ENCODE measurements at places on chromosomes 11 and 22. TPM values are rescaled to one million over a fixed set of nuclear protein-coding genes. Genes with fewer than 3 reads are reported as not detected.

Gene GAL
- total RNA-seq: 1.6 TPM

Gene OSBP2
- 2.0 TPM for total RNA-seq

Gene PANX3
- not detected for total RNA-seq

Gene ACRV1
- not detected for total RNA-seq

Gene DERL3
- 1.9 TPM for total RNA-seq

Gene PNPLA3
- 11.7 TPM for total RNA-seq

Gene OR10A2
- not detected for total RNA-seq

Gene PAFAH1B2
- total RNA-seq: 107 TPM

DNA sequence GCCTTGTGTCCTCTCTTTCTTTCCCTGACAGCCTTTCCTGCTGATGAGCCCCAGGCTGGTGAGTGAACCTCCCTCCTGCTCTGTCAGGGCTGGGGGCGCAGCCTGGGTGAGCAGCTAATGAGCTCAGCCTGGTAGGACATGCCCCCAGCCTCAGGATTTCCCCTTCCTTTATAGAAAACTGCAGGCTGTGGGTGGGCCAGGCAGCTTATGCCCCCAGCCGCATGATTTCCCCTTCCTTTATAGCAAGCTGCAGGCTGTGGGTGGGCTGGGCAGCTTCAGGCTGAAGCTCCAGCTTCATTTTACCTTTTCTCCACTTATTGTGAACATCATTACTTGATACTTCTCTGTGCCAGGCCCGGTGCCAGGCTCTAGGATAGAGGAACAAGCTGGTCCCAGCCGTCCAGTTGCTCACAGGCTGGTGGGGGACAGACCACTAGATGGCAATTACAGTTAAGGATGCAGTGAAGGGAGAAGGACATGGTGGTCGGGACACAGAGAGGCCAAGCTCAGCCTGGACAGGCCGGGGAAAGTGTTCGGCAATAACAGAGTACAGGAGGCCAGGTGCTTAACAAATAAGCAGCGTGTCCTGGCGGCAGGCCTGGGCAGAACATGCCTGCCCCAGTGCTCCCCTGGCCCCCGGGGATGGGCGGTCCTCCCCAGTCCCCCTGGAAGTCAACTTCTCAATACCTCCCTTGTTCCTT lies 5.3 kb downstream of the LGALS12 start:
- no peak for DNase-seq

- no peak for DNase-seq
Observed at GRCh38 chr11:117966908-117967307, 19.3 kb upstream of the IL10RA start.

- DNase-seq: no peak
Observed at GRCh38 chr11:65329478-65329877, 4.2 kb upstream of the DPF2 start.

DNA sequence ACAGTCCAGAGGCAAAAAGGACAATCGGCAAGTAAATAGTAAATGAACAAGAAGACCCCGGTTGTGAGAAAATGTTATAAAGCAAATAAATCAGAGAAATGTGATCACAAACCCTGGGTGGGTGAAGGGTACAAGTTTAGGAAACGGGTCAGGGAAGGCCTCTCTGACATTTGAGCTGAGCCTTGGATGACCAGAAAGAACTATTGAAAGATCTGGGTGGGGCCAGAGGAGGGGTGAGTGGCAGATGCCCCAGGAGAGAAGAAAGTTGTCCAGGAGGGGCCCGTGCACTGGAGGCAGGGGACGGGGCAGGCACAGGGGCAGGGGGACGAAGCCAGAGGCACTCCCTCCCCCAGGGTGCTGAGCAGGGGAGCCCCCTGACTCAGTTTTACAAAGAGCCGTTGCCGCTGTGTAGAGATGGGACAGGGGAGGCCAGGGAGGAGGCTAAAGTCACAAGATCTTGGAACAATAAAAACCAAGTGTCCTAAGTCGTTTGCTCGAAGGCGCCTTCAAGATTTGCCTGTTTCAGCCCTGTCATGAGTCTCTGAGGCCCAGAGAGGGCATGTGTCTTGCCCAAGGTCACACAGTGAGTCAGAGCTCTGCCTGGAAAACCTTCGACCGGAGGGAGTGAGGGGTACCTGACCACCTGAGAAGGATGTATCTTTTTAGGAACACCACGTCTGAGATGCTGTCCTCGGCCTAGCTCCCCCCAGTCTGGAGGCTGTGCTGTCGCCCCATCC lies 10.8 kb upstream of the PDGFB start:
- DNase-seq: no peak

DNA sequence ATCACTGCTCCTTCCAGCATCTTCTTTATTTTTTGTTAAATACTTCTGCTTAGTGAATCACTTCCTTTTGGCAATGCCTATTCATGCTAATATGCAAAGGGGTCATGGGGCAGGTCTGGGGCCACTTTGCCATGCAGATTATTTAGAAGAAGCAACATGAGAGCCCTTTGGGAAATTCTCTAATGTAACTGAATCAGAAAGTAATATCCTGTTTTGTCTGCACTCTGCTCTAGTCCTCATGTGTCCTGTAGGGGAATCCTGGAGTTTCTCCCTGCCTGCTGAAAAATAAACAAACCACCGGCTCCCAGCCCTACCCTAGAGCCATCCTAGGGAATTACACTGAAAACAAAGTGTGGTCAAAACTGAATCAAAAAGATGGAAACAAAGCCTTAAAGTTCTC lies 176.5 kb upstream of the POU2AF2 start:
- DNase-seq: peak; percentile 22

DNA sequence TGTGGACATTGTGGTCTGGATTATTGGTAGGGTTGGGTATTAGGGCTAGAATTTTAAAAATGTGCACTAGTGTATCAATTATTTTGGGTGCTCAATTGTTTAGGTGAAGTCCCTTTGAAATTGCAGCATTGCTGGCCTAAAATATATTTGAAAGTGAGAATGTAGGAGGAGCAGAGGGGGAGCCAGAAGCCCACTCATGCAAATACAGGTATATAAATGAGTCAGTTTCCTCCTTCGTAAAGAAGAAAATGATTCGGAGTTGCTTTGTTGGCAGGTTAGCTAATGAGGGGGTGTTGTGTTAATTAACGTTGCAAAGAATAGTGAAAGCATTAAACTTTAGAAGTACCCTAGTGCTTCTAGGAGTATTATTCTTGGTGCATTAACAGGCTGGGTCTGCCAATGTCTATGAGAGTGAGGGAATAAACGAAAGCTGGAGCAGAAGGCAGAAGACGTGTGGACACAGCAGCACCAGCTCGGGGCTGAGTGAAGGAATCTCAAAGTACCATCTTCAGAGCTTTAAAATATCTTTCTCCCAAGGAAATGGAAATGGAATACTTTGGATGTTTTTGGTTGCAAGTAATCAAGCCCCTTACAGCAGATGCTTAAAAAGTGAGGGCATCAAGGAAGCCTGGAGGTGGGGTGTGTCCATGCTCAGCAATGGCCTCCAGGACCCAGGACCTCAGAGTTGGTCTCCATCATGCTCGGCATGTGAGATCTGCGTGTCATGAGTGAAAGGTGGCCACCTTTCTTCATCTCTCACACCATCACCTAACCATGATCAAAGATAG lies 522.9 kb downstream of the NTM start:
- no peak for DNase-seq

DNA sequence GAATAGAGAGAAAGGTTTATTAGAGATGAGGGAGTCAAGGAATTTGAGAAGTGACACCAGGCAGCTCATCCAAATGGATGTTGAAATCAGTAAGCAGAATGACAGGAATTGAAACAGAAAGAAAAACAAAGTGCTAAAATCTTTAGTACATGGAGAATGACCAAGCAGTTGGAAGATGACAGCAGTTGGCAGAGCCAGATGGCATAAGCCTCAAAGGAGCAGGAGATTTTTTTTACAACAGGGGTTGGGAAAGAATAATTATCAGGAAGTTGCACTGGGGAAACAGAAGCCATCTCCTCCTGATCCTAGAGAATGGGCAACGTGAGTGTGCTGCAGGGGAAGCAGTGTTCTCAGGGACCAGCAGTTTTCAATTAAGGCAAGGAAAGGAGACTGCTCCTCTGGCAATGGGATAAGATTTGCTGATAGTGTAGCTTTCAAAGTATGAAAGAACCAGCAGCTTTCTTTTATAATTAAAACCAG lies 28.9 kb downstream of the RAB39A start:
- DNase-seq: no peak

GRCh38 chr11:10942620-10943019 lies 84.8 kb upstream of the ZBED5 start:
- no peak for DNase-seq

- DNase-seq: no peak
Observed at GRCh38 chr22:22882033-22882717, 5.4 kb upstream of the IGLL5 start.

- no peak for DNase-seq
Observed at GRCh38 chr11:69193629-69194028, 37.9 kb downstream of the SMIM38 start.

- no peak for DNase-seq
Observed at GRCh38 chr11:63534895-63535461, 1.6 kb upstream of the PLAAT4 start.

DNA sequence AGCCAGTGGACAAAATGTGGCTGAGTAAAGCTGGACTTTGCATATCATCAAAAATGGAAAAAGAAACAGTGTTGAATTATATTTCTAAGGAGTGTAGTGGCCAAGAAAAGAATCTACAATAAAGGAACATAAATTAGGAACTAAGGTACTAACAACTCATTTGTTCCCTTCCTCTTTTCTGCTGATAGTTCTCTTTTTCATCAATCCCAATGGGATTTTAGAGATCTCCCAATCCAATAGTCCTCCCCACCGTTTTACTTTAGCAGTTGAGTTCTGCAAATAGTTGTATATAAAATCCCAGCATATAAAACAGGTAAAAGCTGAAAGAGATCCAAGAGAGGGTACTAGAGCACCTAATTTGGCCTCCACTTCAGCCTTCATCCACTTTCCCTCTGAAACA lies 2.0 kb downstream of the PRCP start:
- no peak for DNase-seq

DNA sequence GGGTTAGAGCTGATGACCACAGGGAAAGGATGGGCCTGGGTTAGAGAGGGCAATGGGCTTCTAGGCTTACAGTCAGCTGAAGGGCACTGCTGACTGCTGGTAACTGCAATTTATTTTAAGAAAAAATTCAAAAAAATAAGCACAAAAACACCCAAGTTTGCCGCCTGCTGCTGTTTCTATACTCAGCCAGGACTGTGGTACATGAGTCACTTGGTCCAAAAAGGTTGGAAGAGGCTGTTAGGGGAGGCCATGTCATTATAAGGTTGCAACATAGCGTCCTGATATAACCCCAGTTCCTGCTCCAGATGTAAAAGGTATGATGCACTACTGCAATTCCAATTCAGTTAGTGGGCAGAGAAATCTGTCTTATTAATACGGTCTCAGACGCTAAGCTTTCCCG lies 98.9 kb downstream of the ETS1 start:
- DNase-seq: peak; percentile 76

DNA sequence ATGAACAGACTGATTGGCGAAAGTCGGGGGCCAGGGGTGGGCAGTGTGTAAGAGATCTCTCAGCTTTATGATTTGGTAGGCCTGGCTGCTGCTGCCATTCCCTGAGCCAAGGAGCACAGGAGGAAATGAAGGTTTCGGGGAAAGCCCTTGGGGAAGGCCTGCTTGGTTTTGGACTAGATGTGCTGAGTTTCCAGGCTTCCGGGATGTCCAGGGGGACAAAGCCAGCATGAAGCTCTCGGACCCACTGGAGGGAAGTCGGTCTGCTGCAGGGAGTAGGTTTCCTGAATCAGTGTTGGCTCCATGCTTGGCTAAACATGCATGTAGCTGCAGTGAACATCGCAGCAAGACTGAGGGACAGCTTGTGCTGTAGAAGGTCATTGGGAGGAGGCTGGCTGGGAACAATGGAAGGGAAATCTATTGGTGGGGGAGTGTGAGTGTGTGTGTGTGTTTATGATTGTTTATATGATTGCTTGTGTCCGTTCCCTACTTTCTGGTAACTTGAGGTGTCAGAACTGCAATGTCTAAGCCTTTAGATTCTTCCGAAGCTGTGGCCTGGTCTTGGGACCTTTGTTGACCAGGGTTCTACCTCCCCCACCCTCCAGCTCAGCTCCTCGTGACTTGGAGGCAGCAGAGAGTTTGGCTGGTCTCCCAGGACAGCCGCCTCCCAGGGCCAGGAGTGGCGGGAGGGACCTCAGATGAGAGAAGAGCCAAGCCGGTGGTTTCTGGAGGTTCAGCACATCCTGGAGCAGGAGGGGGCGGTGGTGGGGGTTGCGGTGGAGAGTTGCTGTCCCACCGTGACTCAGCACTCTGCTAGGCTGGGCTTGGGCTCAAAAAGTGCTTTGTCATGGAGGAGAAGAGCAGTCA lies 4.0 kb upstream of the FTH1 start:
- peak; percentile 79 for DNase-seq

DNA sequence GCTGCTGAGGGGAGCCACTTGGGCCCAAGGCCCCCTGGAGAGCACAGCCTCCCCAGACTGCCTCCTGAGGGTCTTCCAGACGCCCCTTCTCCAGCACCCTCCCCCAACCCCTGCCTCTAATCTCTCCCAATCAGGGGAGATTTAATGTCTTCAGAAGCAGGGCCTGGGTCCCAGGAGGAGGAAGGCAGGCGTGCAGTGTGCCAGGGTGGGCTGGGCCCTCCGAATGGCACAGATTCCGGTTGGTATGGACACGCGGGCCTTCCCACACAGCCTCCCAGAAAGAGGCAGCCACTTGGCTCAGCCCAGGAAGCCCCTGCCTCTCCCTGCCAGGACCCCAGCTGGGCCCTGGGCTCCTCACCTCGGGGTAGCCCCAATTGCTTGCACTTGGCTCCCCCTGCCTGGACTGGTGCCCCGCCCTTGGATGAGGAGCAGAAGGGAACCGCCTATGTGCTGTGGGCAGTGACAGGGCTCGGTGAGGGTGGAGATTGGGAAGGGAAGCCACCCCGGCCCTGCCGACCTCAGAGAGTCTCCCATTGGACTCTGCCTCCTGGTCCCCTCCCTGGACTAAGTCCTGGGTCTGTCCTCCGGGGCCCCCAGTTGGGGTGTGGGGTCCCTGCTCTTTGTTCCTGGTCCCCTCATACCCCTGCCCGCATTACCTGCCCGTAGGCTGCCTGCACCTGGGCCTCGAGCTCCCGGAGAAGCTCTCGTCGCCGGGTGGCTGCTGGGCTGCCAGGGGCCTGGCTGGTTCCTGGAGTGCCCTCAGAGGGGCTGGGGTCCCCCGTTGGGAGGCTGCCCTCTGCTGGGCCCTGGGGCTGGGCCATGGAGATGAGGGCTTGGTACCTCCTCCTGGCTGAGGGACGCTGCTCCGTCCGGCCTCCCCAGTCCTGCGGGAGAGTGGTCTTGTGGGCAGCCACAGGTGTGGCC lies 572 bp upstream of the CABP2 start:
- DNase-seq: no peak
